Foreskin melanocyte (primary cell): ENCODE measurements at places on chromosomes 16 and 17.

DNA sequence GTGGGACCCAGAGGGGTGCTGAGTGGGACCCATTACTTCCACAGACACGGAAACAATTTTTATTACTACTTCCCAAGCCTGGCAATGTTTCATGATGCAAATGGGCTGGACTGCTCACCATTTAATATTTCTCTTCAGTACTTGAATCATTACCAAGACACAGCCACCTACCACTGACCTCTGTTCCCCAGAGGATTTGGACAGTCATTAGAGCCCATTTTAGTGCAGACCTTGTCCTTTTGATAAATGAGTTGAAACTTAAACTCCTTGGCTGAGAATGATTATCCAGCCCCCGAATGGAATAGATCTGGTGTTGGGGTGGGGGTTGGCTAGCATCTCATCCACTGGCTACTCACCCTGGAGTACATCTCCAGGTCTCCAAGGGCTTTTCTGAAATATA is 33.6 kb upstream of the APOH start:
- no peak for DNase-seq

DNA sequence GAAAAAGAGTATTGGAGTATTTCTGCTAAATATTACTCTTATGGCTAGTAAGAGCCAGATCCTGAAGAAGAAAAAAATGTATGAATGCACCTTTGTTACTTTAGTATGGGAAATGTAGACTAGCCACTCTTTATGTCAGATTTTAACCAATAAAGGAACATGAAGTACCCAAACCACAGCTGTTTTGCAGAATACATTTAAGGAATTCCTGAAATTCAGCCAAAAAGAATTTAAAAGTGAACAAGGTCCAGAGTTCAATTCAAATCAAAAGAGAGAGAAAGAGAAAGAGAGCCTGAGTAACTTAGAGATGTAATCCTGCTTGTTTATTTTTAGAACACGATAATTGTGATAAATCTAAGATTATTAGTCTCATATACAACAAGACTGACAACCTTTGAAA is 1.2 kb downstream of the KCNJ16 start:
- peak; percentile 32 for DNase-seq

DNA sequence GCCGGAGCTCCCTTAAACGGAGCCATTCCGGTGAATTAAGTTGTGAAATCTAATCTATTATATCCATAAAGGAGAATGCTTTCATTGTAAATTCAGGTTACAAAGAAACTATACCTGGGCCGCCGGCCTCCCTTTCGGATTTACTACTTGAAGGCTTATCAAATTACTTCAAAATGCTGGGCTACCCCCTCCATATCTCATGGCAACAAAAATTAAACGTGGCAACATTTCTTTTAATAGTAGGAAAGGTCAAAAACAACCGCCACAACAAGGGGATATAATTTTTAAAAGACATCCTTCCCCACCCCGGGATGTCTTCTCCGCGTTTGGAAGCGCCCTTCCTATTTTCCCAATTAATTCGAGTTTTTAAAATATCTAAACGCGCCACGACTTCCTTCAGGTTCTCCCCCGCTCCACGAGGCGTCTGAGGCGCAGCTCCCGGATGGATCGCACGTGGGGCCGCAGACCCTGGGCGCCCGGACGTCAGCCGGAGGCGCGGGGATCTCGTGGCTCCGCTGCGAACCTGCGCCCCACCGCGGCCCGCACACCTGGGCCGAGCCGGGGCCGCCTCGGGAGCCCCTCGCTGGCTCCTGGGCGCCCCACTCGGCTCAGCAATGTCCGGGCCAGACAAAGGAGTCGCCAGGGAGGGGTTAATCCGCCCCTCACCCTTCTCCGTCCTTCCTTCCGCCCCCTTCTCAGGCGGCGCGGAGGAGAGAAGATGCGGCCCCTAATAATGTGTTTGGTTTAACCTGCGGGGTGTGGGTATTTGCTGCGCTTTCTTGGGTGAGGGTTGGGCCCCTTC is 47.4 kb upstream of the SLC38A10 start:
- DNase-seq = peak; percentile 23

DNA sequence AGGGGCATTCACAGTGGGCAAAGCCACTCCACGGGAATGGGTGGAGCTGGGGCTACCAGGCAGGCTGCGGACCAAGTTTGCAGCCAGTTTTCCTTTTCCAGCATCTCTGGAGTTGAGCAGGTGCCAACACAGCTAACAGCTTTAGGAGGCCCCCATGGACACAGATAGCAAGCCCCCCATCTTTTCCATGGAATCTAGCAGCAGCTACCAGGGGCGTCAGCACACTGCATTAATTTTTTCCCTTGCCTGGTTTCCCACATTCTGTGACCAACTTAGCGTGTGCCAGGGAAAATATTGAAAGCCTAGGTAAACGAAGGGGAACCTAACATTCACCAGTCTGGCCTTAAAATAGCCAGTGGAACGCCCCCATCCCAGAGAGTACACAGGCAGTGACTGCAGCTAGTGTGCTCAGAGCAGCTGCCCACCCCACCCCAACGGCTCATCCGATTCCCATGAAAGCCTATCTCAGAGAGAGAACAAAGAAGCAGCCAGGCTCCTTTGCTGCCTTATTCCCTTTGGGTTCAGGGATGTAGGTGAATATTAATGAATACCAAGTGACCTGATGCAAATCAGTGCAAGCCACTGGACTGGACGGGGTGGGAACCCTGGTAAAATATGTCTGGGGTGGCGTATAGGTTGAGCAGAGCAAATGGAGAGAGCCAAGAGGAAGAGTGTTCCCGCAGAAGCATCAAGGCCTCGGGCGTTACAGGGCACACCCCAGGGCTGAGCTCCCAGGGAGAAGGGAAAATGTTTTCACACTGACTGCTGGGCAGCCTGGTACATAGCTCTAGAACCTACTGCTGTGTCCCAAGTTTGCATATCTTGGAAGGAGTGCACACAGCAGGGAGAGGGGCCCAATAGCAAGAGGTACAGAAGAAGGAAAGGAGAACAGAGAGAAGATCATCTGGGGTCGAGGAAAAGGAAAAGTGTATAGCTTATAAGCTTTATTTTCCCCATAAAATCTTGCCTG is 73.9 kb upstream of the SOX9 start:
- no peak for DNase-seq

DNA sequence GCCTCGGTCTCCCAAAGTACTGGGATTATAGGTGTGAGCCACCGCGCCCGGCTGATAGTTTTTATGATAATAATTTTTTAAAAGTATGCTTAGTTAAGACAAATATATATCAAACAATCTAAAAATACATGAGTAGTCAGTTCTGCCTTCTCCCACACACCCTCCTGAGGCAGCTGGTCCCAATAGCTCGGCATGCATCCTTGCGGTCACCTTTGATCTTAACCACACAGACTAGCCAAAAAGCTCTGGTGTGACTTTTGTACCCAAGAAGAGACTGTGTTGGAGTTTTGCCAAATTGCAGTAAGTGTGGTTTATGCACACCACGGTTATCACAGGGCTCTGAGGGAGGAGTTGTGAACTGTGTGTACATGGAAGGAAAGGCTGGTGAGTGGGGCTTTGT is 25.6 kb downstream of the ATP6V0A1 start:
- peak; percentile 24 for DNase-seq

DNA sequence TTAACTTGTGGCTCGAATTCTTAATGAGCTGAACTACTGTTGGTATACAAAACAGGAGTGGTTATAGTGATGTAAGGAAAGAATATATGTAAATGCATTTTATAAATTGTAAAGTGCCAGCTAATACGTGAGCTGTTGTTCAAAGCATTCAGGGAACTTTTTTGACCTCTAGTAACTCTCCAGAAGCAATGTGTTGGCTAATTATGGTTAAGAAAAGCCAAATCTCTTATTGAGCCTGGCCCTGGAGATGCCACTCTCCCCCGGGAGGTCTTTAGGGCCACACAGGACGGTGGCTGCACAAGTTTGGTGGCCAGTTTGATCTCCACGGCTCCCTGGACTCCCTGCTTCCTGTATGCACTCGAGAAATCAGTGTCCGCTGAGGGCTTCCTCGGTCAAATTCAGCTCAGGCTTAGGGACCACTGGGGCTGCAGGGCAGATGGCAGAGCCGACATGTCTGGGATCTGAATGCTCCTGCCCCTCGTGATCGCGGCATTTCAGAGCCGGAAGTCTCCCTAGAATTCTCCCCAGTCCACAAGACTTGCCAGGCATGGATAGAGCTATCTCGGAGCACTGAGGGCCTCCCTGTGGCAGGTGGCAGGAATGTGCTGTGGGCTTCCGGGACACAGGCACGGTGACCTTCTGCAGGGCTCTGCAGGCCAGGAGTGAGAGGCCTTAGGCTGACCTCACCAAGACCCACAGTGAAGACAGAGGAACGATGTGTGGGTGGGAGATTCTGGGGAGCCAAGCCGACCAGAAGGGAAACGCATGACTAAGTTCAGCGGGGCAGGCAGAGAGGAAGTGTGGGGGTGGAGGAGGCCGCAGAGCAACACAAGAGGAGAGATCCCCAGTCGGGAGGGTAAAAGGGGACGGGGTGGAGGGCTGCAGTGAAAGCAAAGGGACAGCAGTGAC is 18.6 kb upstream of the PITPNM3 start:
- DNase-seq = peak; percentile 42

DNA sequence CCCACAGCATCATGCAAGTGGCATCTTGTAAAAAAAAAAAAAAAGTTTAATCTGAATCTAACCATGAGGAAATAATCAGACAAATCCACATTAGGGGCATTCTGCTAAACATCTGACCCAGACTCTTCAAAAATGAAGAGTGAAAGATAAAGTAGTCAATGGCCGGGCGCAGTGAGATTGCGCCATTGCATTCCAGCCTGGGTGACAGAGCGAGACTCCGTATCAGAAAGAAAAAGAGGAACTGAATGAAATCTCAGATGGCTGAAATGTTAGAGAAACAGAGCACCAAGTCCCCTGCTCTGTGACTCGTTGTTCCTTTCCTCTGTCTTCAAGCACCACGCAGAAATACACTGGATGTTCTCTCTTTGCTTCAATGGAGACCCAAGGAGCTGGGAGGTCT is 12.7 kb upstream of the RNF135 start:
- DNase-seq = no peak

- DNase-seq = no peak
Observed at GRCh38 chr16:2295056-2295798, 27.3 kb upstream of the RNPS1 start.

- DNase-seq = no peak
Observed at GRCh38 chr16:86199182-86199581, 300.2 kb downstream of the IRF8 start.

DNA sequence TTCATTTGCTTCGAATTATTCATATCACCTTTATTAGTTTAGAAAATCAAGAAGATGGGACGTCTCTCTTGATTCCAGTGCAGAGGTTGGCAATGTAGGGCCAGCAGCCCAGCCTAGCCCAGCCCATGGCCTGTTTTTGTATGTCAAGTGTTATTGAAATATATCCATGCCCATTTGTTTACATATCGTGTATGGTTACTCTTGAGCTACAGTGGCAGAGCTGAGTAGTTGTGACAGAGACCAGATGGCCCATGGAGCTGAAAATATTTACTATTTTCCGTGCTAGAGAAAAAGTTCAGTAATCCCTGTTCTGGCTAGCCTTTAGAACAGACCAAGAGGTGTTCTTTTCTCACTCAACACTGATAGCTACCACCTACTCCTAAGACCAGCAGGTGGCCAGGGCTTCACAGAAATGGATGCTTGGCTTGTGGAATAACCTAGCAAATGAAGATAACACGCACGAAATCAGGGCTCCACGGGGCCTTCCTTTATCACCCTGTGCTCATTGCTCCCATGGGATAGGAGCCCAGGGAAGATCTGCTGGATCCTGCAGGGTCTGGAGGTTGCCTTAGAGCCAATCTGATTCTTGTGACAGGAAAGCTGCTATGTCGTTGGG is 123.2 kb upstream of the ANKFN1 start:
- no peak for DNase-seq

DNA sequence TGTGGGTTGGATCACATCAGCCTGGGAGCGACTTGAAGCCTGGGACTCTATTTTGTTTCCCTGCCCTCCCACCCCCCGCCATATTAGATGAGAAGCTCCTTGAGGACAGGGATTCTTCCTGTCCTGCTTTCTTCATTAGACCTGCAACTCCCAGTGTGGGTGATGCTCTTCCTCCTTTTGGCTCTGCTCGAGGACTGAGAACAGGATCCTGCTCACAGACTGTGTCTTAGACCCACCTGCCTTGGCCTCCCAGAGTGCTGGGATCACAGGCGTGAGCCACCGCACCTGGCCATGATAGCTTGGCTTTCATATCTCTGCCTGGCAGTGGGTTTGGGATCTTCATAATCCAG is 21.5 kb upstream of the TNS4 start:
- no peak for DNase-seq

- no peak for DNase-seq
Observed at GRCh38 chr16:67917852-67918236, 13.8 kb downstream of the CTRL start.
